ENCODE measurements at places on chromosomes 3 and 15.

DNA sequence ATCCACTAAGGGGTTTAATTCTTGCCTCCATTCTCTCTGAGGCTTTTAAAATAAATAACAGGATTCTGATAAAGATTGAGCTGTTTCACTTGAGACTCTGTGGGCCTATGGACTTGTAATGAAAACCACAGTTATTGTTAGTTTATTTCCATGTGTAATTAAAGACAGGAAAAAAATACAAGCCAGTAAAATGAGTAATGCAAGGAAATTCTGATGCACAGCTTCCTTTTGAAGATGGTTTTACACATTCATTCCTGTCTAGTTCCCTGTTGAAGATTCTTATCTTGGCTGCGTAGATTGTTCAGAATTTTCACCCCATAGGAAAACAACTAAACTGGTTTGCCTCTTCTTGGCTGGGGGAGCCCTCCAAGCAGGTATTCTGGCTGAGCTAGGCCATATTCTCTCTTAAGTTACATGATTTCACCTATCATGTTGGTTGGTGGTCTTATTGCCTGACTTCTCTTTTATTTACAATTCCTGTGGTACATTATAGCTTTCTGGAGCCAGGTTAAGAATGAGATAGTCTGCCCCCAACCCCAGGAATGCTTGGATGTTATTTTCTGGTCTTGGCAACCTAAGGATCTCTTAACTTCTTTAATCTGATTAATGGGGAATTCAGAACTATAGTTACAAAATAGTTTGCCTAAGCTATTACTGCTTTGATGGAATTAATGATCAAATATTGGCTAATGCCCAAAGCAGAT, 67.6 kb downstream of the MITF start:
- no peak for DNase-seq

DNA sequence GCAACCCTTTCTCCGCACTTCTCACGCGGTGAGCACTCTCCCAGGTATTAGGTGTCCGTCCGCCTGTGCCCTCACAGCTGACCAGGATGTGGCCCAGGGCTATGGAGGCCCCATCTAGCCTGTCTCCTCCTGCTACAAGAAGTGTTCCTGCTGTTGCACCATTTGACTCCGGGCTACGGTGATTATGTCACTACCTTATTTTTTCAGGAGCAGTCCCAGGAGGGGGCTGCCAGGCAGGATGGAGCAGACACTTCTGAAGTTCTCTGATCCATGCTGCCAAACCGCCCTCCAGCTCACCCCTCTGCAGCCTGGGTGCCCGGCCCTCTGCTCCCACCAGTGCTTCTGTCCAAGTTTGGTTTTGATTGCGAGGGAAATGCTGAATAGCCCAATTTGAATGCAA, 36.9 kb downstream of the ZXDC start:
- no peak for DNase-seq

DNA sequence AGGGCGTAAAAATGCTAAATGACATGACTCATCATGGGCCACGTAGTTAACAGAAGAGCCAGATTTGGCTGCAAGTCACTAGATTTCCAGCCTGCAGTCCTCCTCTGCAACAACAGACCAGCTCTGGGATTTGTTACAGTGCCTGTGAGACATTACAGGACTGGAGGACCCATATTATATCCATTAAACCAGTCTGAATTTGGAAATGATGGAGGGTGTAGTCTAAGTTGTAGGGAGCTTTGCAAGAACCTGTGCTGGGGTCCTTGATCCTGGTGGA, 10.8 kb downstream of the ZNF774 start:
- DNase-seq: no peak

DNA sequence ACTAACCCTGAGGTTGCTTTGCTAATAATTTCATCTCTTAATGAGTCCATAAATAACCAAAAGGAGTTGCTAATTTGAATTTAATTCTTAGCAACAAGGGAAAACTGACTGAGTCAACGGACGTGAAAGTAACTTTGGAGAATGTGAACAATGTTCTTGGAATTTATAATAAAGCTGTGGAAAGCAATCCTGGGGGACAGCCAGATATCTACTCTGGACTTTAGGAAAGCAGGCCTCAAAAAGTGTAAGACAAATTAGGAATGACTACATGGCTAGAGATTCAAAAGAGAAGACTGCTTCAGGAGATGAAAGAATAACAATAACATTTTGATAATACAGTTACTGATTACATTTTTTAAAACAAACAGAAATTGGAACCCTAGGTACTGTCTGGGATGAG, 318.4 kb upstream of the COL8A1 start:
- no peak for DNase-seq

- DNase-seq: no peak
Measured at GRCh38 chr15:48001393-48002039, 119.3 kb upstream of the SLC24A5 start.

DNA sequence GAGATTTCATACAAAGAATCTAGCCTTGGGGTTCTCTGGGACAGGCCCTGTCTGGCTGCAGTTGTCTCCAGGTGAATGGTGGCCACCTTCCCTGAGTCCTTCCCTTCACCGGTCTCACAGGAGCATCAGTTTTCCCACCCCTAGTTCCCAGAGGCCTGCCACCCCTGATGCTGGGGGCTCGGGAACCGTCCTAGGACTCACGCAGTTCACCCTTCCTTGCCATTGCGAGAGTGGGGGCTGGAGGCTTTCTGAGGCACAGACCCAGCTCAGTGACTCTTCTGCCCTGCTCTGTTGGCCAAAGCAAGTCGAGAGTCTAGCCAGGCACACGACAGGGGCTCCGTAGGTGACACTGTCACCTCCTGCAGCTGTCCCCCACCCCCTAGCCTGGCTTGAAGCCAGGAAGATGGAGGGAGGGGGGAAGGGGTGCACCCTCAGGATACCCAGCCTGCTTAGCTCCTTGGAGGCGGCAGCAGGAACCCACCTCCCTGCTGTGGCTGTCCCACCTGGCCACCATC, 130.3 kb downstream of the NUP210 start:
- no peak for DNase-seq

GRCh38 chr3:204102-204501, 7.5 kb downstream of the CHL1 start:
- no peak for DNase-seq

DNA sequence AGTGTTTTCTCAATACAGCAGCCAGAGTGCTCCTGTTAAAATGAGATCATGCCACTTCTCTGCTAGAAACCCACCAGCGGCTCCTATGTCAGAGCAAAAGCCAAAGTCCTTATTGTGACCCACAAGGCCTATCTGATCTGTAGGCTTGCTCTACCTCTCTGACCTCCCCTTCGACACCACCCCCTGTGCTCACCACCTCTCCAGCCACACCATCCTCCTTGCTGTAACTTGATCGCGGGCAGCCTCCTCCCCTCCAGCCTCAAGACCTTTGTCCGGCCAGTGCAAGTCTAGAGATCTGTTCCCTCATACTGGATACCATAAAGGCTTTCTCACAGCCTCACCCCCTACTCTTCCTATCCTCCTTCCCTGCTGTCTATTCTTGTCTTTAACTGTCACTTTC, 1.9 kb upstream of the IGDCC4 start:
- DNase-seq: no peak

GRCh38 chr15:65926899-65927298, 57.6 kb downstream of the RAB11A start:
- DNase-seq: no peak

- no peak for DNase-seq
Measured at GRCh38 chr3:119085070-119085439, 50.4 kb upstream of the IGSF11 start.

- DNase-seq: no peak
Measured at GRCh38 chr3:77825001-77825827, 785.3 kb downstream of the ROBO2 start.

DNA sequence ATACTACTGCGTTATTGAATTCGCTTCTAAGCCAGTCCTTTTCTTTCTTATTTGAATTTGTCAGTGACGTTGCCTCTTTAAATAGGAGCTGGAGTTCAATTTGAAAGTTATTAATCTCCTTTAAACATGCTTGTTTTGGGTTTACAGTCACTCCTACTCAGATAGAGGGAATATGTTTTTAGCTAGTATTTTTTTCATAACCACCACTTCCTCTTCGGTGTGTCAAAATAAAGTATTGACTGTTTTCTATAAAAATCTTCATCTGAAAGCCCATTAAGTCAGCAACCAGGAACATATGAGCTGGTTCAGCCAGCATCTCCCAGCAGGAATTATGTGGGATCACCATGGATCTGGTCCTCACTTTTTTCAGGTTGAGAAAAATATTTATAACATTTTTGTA, 772.9 kb downstream of the DIPK2A start:
- DNase-seq: no peak

GRCh38 chr15:59303633-59304032, 69.0 kb downstream of the MYO1E start:
- DNase-seq: no peak

DNA sequence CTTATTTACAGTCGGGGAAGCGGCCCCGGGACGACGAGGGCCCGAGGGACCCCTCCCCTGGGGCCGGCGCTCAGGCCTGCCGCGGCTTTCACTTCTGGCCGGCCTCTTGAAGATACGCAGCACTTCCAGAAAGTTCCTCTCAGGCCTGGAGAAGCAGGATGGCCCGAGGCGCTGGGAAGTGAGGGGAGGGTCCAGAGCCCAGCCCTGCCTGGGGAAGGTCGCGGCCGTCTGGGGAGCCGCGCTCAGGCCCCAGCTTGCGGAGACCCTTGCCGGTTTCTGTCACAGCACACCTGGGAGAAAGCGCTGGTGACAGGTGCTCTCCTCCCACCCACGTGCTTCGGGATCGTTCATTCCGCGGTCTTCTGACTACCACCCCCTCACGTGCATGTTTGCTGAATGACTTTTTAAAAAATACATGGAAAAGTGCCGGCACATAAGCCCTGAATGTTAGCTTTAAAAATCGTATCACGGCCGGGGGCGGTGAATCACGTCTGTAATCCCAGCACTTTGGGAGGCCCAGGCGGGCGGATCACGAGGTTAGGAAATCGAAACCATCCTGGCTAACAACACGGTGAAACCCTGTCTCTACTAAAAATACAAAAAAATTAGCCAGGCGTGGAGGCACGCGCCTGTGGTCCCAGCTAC, 727 bp upstream of the TM2D3 start:
- DNase-seq: no peak

GRCh38 chr3:71092665-71093064, 490.9 kb downstream of the FOXP1 start:
- no peak for DNase-seq

- DNase-seq: no peak
Measured at GRCh38 chr3:42914771-42915515, 9.0 kb downstream of the ZNF662 start.

- DNase-seq: no peak
Measured at GRCh38 chr15:100623301-100623700, 20.9 kb downstream of the ASB7 start.

DNA sequence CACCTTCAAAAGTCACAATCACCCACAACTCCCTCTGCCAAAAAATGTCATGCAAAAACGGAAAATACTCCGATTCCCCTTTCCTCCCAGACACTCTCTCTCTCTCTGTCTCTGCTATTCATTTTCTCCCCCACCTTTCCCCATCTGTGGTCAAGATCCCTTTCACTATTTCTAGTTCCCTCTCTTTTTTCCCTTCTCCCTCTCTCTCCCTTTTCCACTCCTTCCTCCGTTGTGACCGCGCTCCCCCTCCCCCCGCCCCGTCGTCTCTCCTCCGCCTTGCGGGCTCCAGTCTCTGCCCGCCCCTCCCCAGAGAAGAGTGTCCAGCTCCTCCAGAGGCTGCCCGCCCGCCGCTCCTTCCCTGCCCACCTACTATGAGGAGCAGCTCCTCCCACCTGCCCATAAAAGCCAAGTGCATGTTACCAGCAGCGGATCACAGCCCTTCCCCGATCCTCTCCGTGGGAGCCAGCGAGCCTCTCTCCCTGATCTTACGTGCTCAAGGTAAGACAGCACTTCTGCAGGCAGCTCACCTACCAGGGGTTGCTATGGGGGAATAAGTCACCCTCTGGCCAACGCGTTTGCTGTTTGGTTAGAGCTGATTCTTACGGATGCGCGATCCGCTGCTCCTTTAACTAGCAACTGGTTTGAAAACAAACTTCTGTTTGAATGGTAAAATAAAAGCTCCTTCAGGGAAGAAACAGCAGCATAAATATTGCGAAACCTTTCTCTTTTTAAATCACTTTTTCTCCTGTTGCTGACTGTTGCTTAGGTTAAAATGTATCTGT, at the start of gene COL8A1:
Gene COL8A1, plus strand, starts transcription at position 428 of the 782 bp plus-strand sequence. CDS start 152,089 bp downstream, outside the sequence.
- no peak for DNase-seq

DNA sequence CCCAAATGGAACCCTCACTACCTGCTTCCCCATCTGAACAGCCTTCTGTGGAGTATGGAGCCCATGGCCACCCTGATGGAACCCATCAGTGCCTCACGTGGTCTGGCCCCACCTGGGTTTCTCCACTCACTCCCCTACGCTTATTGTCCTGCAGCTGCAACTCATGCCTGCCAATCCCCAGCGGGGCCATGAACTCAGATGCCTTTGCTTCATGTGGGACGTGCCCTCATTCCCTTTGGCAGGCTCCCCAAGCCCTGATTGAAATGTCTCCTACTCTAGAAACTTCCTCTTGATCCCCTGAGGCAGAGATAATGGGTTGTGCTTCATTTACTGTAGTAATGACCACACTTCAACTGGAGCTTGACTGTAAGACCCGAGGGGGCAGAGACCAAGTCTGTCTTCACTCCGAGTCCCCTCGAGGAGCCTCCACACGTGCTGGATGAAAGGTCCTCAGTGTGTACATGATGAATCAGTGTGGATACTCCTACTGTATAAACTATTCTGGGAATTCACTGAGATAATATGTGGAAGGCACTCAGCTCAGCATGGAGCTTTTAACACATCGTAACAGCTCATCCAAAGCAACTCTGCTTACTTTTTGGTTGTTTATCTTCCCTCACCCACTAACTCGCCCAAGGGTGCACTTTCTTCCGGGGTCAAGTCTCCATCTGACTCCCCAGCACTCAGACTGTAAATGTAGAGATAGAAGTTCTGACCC, 232.8 kb upstream of the BHLHE40 start:
- no peak for DNase-seq

DNA sequence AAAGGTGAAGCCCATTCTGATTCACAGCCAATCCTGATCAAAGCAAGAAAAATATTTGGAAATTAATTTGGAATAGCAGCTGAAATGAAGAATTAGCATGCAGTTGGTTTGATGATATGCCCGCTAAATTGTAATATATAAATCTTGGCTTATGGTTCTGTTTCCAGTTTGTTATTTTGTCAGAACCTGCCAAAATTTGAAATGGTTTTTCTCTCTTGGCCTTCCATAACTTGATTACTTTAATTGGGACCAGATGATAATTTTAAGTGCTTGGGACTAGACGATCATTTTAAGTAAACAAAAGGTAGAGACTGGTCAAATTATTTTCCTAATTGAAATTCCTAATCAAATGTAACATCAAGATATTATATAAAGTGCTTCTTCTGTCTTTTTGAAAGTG, 842.4 kb downstream of the TBL1XR1 start:
- no peak for DNase-seq

DNA sequence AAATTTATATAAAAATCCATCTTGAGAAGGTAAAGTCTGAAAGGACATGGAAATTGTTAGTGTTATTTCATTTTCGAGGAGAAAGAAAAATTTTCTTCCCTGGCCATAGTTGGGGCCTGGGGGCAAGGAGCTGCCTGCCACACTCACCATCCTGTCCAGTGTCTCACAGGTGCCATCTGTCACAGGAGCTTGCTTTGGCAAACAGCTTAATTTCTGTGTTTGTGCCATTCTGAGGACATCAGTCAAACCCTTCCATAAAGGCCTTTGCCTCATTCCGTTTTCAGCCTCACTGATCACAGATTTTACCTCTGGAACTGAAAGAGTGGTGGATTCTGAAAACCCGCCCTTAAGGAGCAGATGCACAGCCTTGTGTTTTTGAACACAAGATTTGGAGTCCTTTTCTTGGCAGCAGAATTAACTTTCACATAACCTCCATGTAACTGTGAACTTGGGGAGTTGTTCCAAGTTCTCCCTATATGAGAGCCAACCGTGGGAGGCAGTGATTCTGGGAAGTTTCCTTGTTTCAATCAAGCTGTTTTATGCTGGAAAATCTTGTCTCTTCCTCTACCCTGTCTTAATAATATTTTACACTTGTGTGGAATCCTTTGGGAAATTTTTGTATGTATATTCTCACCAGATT, 254.7 kb downstream of the CACNA2D3 start:
- DNase-seq: no peak
